ENCODE measurements at places on chromosomes 2 and 18.

DNA sequence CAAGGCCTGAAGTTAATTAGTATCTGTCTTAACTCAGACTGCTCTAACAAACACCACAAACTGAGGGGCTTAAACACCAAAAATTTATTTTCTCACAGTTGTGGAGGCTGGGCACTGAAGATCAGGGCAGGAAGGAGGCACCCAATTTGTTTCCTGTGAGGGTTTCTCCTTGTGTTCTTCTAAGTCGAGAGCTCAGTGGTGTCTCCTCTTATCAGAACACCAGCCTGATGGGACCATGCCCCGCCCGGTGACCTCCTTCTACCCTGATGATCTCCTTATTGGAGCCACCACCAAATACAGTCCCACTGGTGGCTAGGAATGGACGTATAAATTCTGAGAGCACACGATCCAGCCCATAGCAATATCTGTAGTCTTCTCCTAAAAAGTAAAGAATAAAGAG is 20.5 kb downstream of the TMEM18 start:
- no peak for DNase-seq

GRCh38 chr2:17296686-17297085 is 221.6 kb downstream of the RAD51AP2 start:
- no peak for DNase-seq

- DNase-seq: no peak
These were observed 108.7 kb downstream of the GFPT1 start for GRCh38 chr2:69278366-69278765.

GRCh38 chr2:48016225-48017019 is 110.1 kb upstream of the FBXO11 start:
- no peak for DNase-seq

GRCh38 chr18:32386471-32386870 is 84.2 kb downstream of the GAREM1 start:
- no peak for DNase-seq

GRCh38 chr2:37561615-37562569 is 109.5 kb downstream of the CDC42EP3 start:
- DNase-seq: no peak

- no peak for DNase-seq
These were observed 92.6 kb downstream of the ACTR2 start for GRCh38 chr2:65320042-65320725.

- DNase-seq: no peak
These were observed 182.9 kb downstream of the IKZF2 start for GRCh38 chr2:212968284-212969081.

- DNase-seq: no peak
These were observed 92.2 kb downstream of the STPG4 start for GRCh38 chr2:47062681-47063537.

DNA sequence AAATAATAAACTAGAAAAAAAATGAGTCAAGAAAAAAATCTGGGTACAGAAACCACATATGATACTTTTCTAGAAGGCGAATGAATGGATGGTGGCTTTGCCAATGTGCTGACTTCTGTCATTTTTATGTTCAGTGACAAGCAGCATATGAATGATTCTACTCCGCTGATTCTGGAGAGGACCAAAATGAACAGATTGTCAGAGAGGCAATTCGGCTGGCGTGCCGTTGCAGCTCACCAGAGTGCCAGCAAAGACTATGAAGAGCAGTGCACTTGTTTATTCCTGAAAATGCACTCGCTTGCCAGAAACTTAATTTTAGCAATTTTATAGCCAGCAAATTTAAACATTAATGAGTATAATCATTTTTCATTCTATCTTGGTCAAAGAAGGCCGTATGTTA is 105.9 kb upstream of the NYAP2 start:
- no peak for DNase-seq

DNA sequence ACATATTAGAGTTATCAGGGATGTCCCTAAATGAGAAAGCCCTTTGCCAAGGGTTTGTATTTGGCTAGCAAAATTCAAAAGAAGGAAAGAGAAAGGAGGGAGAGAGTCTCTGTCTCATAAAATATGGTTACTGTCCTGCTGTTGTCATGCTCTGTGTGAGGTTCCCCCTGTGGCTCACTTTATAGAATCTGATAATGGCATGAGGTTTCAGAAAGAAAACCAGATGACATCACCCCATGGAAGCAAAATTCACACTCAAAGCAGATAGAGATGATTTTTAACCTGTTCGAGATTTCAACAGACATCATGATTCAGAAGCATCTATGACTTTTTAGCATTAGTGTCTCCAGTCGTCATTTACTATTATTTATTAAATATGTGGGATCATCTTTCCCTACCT is 165.0 kb upstream of the SESTD1 start:
- DNase-seq: no peak

- no peak for DNase-seq
These were observed 11.8 kb downstream of the FBLN7 start for GRCh38 chr2:112149866-112150435.

- no peak for DNase-seq
These were observed 150.0 kb downstream of the NEDD4L start for GRCh38 chr18:58194028-58194427.

DNA sequence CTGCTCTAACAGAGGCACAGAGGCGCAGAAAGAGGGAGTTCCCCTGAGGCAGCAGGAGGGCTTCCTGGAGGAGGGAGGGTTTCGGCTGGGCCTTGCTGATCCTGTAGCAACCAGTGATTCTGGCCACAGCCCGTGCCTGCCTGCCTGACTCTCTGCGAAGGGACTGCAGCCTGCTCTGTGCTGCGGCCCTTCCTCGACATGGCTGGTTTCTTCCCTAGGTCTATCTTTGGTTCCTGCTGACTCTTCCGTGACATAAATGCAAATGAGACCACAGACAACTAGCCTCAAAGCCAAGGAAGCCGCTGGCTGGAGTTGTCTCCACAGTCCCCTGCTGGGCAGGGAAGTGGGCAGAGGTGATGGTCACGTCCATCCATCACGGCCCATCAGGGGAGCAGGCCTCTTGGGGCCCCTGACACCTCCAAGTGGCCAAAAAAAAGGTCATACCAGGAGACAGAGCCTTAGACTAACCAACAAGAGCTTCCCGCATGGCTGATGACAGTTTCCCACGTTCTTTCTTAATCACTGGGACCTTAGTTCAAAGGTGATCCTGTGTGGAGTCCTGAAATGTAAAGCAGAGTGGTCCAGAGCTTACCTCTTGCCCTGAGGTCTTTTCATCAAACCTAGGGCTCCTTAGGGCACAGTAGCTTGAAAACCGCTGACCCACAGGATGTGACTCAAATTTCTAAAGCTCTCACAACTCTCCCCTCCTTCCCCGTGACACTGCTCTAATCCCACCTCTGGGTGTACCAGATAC is 55.3 kb downstream of the HS1BP3 start:
- DNase-seq: no peak

GRCh38 chr18:46311491-46311890 is 207.3 kb downstream of the HAUS1 start:
- DNase-seq: no peak

GRCh38 chr2:137910641-137911040 is 53.6 kb upstream of the HNMT start:
- DNase-seq: no peak

- no peak for DNase-seq
These were observed 38.1 kb downstream of the TMEM87B start for GRCh38 chr2:112093216-112093615.

DNA sequence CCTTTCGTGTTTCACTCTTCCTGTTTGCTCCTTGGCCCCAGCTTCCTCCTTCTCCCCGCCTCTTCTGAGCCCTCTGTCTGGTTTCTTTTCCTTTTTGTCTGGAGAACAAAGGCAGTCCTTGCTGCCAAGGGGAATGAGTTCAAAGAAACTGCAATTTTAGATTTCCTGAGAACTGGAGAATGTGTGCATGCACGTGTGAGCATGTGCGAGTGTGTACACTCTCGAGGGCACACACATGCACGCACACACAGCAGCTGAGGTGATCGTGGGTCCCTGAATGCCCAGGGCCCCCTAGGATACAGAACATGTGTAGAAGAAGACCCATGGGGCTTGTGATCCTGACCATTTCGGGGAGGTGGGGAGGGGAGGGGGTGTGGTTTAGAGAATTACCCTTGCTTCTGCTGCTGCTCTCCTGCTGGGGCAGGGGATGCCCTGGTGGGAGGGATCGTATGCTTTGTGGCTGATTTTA is 151.8 kb downstream of the DYSF start:
- no peak for DNase-seq

DNA sequence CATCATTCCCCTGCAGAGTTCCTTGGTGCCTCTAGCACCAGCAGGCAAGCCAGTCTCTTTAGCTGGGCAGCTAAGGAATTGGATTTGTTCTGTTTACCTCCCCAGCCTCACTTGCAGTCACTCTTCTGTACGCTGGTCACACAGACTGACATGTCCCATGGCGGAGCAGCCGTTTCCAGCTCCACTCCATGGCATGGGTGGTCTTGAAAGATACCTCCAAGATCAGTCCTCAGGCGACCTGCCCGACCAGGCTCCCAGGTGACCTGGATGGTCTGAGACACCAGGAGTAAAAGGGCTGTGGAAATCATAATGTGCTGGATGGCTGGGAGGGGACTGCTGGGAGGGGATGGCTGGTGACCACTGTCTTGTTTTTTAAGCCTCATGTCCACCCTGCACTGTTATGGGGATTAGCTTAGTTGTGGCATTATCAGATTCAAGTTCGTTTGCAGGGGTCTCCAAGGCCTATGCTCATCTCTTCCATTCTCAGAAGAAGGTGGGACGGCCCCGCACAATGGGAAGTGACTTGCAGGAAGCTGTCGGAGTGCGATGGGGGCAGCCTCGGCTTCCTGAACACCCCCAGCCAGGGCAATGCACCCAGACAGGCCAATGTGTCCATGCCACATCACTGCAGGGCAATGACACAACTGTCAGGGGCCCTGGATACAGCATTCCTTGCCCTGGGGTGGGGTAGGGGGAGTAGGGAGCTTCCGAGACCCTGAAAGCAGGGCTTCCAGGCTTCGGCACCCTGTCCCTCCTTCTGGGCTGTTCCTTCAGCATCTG is 156.1 kb upstream of the MYCN start:
- DNase-seq: no peak

DNA sequence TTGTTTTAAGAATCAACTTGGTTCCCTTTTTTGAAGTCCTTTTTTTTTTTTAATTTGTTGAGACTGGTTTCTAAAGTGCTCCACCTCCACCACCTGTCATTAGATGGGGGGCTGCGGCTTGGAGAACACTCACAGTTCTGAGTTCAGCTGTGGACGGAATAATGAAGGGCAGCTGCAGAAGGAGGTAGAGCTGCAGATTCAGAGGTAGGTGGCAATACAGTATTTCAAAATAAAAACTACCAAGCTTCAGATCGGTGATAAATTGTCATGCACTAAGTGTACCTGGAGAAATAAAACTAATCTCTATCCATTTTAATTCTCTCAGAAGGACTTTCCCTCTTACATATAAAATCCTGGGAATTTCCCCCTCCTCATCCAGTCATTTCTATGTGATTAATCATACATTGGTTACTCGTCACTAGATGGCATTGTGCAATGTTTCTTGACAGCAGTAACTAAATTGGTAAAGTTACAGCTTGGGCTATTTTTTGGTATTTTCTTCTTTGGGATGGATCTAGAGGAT is 81.1 kb upstream of the SLC39A10 start:
- DNase-seq: no peak

DNA sequence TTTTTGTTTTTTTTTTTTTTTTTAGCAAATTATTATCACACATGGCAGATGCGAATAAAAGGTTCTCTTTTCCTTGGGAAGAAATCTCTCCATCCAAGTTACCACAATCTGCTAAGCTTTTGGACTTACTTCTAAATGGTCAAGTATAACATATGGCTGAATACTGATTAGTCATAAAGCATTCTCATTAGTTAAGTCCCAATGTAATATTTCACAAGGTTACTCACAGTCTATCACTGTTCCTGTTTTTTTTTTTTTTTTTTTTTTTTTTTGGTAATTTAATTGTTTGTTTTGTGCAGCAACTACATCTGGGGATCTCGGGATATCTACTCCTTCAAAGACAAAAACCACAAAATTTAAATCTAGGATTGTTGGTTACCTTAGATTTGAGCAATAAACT is 771.7 kb downstream of the CPS1 start:
- DNase-seq: no peak

DNA sequence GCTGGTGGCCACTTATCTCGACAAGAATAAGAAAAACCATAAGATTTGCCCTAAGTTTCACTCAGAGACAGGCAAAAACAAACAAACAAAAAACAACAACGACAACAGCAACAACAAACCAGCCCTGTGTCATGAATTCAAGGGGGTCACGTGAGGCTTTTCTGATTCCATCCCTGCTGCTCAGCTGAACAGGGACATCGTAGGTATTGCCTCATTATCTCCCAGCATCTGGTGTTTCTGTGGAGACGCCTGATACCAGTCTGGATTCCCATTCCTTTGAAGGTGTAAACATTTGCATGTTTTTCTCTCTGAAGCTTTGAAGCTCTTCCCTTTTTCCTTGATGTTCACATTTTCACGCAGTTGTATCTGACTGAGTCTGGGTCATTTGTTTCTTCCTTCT is 117.4 kb downstream of the KCNF1 start:
- DNase-seq: no peak

GRCh38 chr2:27747827-27748352 is 23.6 kb upstream of the MRPL33 start:
- no peak for DNase-seq

DNA sequence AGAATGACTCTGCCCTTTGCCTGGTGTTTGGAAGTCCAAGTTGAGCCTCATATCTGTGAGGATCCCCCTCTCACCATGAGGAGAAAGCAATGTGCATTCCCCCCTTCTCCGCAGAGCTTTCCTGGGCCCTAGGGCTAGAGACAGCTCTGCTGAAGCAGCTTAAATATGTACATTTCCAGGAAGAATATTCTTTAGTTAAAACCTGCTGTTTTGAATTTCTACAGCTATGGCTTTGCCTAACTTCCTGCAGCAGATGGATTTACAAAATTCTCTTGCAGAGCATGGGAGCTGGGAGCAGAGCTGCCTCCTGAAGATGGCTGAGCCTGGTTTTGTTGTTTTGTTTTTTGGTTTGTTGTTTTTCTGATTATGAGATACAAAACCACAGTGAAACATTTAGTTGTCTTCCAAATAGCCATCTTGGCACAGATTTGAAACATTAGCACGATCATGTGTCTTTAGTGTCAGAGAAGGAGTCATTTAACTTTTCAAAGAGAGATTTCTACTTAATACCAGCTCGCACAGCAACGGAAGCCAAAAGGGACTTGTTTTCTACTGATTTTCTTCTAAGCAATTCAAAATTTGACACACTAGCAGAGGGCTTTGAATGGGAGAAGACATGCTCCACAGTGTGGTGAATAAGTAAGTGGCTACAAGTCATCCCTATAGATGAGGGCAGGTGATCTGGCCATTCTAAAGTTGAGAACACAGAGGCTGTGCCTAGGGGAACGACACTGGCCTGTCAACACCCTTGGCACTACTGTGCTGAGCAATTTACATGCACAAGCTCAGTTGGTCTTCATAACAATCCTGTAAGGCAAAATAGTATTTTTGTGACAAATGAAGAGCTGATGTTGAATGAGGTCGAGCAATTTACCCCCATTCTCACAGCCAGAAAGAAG is 222.6 kb downstream of the MREG start:
- no peak for DNase-seq

DNA sequence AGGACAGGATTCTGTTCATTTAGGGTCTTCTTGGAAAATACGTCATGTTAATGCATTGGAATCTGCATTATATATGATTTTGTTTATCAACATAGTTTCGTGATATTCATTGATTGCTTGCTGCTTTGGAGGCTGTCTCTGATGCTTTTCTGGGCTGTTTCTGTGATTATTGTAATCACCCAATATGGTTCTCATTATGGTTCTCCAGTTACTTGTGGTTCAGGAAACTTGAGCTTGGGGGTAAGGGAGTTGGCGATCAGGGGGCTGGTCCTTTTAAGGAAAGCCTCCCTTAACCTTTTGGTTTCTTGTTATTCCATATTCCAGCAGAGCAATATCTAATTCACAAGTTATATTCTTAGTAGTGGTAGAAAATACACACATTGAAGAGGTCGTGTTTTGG is 17.4 kb upstream of the STON1 start:
- no peak for DNase-seq

- DNase-seq: no peak
These were observed 102.2 kb upstream of the TAF1B start for GRCh38 chr2:9741110-9741509.

Measured in progenitor cell of endocrine pancreas (in vitro differentiated cells).